ENCODE measurements at places on chromosomes 13 and 19. TPM values are rescaled to one million over a fixed set of nuclear protein-coding genes. Genes with fewer than 3 reads are reported as not detected.

The ATP12A gene
- polyA plus RNA-seq, result 2.4 TPM

The AMH gene
- polyA plus RNA-seq, result not detected

The LPAR2 gene
- 0.40 TPM for polyA plus RNA-seq

The CLASRP gene
- polyA plus RNA-seq, result 1.2 TPM

The MEIS3 gene
- 0.31 TPM for polyA plus RNA-seq

Data from Purkinje cell (primary cell).